Stimulated activated CD8-positive, alpha-beta memory T cell treated with anti-CD3 and anti-CD28 coated beads, Interleukin-2, amount 100 ng/mL, for 1 hour (primary cell): ENCODE measurements at places on chromosomes 3 and 15.

DNA sequence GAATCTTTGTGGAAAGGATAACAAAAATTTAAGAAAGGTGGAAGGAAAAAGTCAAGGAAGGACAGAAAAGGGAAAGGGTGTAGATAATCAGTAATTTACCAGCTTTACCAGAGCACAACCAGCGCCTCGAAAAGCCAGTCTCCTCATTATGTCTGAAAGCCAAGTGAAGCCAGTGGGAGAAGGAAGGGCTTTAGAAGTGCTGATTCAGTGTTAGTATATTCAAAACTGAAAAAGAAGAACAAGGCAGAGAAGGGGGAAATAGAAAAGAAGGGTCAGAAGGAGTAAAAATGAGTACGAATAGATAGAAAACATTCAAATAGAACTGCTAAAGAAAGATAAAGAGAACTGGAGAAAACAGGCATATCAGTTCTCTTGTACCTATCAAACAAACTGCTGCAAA, 4.1 kb downstream of the PBRM1 start:
- DNase-seq: no peak

- no peak for DNase-seq
Measured at GRCh38 chr3:6439824-6440223, 421.1 kb upstream of the GRM7 start.

DNA sequence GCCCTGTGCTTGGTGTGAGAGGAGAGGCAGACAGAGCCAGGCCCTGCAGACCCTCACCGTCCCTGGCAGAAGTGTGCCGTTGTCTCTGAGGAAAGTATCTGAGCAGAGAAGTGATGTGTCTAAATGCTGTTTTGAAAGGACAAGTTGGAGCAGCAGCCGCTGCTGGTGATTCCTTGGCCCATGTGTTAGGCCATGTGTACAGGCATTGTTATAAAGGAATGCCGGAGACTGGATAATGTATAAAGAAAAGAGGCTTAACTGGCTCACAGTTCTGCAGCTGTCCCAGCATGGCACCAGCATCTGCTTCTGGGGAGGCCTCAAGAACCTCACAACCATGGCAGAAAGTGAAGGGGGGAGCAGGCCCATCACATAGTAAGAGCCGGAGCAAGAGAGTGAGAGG, 334.6 kb upstream of the ATP10A start:
- DNase-seq: no peak

DNA sequence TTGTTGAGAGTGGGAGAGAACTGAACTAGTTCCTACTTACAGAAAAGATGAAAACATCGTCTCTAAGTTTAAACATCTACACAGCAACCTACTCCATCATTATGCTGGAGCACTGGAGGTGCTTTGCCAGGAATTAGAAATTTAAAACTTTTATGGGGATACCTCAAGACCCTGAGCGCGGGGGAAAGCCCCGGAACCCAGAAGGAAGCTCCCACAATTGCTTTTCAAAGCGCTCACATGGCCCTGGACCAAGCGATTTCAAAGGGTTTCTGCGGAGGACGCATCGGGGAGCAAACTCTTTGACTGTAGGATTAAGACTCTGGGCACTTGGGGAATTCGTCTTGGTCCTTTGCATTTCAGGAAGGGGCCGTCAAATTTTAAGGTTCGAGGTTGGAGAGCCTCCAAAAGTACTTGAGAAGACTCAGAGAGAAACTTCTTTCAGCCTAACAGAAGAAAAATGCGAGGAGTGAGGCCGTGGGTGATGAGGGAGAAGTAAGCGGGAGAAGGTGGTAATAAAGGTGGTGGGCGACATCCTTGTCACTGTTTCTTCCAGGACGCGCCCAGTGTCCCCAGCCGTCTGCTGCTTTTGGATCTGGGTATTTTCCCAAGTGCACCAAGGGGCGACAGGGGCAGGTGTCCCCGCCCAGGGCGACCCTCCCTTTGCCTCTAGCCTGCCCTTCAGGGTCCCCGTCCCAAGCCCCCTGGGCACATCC, 591 bp downstream of the PROK2 start:
- no peak for DNase-seq

DNA sequence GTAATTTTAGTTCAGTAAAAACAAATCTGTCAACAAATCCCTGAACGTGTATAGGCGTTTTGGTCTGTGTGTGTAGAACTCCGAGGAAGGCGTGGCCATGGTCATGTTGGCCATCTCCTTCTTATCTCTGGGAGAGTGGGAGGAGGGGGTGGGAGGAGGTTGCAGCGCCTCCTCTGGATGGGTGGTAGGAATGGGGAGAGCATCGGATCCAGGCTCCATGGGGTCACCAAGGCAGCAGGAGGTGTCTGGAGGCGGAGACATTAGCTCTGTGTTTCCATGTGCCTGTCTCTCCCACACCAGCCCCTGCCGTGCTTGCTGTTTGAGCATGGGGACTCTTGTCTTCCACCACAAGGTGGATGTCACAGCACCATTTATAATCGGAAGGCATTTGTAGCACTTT, 34.5 kb upstream of the TRPM1 start:
- no peak for DNase-seq

GRCh38 chr3:193228206-193228605, 12.8 kb upstream of the PLAAT1 start:
- no peak for DNase-seq

DNA sequence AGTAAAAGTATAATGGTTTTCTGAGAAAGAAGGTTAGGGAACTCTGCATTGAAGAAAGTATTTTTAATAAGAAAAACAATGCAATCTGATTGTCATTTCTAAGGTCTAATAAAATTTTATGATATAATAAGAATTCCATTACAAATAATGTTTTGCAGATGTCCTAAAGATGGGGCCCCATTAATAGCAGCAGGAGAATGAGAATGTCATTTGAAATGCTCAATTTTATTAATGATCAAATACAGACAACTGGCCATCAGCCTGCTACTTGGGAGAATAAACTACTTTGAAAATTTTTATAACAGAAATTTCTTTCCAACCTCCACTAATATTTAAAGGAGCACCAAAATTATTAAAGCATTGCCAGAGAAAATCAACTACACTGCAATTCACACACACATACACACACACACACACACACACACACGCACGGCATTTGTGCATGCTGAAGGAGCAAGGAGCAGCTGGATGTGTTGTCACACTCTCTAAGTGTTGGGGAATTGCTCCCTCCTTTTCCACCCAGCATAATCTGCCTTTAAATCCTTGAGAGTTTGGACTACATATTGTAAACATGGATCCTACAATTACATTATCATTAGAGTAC, 109.5 kb downstream of the THRB start:
- DNase-seq: no peak
